Body of pancreas (tissue), 4 donors: ENCODE measurements at places on chromosomes 12 and 14. TPM values are rescaled to one million over a fixed set of nuclear protein-coding genes. Genes with fewer than 3 reads are reported as not detected.

The SIX4 gene
- 4.0 TPM for total RNA-seq

The TAS2R13 gene
- 3.1 TPM for total RNA-seq

The OR6C74 gene
- not detected for total RNA-seq

The ITPR2 gene
- total RNA-seq: 92.9 TPM

The KRT3 gene
- not detected for total RNA-seq

The TMEM233 gene
- under 0.01 TPM for total RNA-seq

The TEX52 gene
- total RNA-seq: not detected

The TMEM179 gene
- 2.6 TPM for total RNA-seq
